ENCODE measurements at places on chromosomes 5 and 9.
A peak's percentile ranks its signal among the peaks of the same experiment; 100 is the strongest.

- DNase-seq, result no peak
Observed at GRCh38 chr9:21730899-21731298, 71.5 kb upstream of the MTAP start.

DNA sequence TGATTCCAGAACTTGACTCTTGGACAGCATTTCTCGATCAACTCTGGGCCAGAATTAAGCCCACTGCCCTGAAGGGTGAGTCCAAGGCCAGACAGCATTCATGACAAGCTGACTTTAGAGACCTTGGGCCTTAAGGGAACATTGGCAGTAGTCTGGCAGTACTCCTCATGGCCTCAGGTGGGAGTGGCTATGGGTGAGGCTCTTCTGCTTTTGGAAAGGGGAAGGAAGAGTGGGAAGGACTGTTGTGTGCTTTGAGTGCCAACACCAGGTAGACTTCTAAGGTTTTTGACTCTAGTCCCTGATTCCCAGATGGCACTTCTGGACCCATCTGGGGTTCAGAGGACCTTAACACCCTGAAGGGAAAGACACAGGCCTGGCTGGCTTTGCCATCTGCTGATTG is 530.4 kb downstream of the ACTL7B start:
- no peak for DNase-seq

GRCh38 chr5:169804861-169805260 is 167.8 kb downstream of the DOCK2 start:
- no peak for DNase-seq

DNA sequence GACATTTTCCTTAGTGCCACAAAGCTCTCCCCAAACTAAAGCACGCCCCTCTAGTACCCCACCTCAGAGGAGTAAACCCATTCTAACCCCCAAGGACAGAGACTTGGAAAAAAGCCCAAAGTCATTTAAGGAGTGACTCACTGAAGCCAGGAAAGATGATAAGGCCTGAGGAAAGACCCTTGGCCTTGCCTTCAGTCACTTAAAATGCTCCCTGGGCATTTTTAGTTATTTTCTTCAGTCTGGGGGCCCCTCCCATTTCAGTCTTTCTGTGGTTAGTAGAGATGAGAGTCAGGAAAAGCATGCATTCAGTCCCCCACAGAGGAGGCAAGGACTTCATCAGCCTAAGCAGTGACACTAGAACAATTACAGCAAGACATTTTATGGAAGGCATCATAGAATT is 13.7 kb upstream of the TLX3 start:
- no peak for DNase-seq

- DNase-seq, result peak; percentile 61
Observed at GRCh38 chr5:55308254-55308836, 556 bp downstream of the MTREX start.

Measured in lung (tissue), 17 donors.